DND-41 (cell line): ENCODE measurements at places on chromosomes 6 and 20.

DNA sequence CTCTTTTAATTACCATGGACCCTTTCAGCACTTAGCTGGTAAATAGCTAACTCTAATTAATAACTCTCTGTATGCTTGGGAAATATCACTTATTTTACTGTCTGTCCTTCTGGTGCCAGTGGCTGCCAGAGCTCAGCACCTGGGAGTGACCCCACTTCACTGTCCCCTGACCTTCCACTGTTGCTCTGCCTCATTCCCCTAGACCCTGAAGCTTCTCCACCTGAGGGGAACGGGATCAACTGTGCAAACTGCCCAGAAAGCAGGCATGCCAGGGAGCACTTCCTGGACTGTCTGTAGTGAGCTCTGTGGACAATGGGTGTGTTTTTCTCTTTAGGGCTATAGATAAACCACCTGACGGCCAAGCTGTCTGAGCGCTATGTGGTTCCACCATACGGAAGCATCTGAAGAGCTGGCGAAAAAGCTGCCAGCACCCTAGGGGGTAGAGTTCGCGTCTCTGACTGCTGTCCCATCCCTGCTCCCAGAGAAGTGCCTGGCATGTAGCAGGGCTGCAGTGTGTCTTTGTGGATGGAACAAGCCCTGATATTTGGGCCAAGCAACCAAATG, 106.3 kb upstream of the FOXA2 start:
- no peak for DNase-seq

DNA sequence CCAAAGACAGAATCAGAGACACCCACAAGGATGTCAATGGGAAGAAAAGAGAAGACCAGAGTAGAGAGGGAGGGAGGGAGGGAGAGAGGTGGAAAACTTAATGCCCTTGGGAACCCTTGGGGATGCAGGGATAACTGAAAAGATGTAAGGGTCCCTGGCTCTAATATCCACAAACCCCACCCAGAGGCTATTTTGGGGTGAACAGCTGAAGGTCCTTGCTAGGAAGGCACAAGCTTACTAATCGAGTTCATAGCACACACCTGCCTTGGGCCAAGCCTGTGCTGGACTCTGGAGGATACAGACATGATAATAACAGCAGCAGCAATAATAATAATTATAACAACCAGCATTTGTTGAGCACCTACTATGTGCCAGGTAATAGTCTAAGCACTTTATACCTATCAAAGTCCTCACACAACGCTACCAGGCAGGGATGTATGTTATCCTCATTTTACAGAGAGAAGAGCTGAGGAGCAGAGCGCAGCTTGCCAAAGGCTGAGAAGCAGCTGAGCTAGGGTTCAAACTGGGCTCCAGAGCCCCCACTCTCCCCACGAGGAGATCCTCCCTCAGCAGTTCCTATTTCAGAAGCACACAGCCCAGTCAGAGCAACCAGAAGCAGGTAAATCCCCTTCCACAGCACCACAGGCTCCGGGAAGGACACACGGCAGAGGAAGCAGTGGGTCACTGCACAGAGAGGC, 174.2 kb downstream of the ANKRD60 start:
- no peak for DNase-seq

DNA sequence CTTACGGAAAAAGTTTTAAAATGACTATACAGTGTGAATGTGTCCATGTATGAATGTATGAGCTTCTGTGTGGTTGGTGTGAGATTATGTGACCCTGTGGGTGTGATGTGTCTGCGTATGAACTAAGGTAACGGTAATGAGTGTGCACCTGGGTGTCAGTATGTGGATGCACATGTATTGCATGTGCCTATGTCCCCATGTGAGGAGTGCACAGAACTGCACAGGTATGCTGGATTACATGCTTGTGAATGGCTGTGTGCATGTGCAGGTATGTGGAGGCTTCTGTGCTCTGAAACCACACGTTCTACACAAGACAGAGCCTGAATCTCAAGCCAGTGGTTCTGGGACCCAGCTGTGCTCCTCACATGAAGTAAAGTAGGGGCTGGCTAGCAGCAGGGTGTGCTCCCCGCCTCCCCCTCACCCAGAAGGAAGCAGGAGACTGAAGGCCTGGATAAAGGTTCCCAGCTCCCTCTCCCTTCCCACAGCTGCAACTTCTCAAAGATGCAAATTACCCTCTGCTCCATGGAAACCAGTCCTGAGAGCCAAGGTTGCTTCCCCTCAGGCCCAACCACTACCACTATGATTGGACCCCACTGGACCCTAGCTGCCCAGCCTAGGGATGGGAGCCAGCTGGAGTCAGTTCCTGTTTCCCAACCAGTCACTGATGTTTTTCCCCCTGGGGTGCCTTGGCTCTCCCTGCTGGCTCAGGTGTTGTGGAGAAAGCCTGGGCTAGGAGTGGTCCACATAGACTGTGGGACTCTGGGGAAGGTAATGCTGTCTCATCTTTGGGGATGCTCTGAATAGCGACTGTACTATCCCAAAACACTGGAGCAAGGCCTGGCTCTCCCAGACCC, 24.8 kb upstream of the SPDEF start:
- no peak for DNase-seq

DNA sequence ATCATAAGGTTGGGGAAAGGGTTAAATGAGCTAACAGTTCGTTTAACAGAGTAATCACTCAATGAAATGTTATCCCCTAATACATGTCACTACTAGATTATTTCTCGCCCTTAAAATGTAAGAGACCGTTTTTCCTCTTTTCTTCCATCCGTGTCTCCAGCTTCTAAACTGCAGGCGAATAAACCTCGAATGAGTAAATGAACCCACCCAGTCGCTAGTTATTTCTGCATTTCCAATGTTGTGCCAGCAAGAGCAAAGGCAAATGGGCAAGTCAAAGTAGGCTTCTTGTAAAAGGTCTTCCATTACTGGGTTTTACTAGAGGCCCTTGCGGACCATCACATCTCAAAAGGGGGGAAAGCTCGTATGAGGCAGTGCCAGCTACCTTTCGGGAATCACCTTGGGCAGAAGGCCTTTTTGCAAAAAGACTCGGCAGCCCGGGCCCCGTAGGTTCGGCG, 400 bp upstream of the SMAP1 start:
- no peak for DNase-seq

- no peak for DNase-seq
Measured at GRCh38 chr20:34305333-34306230, 2.4 kb upstream of the AHCY start.

DNA sequence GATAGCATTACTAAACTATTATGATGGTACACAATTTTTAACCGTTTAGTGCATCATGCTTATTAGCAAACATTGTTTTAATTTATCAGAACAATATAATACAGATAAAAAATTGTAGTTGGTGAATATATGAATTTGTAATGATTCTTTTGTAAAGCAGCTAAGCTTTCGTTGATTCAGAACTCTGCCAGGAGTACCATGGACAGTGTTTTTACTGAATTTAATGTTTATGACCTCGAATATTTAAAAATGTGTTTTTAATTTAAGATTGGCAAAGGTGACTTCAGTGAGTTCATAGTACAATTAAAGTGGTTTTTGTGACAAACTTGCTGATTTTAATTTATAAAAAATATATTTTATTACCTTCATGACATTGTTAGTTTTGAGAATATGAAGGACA, 10.0 kb downstream of the AFDN start:
- no peak for DNase-seq

- no peak for DNase-seq
Measured at GRCh38 chr20:36620917-36621316, 15.3 kb downstream of the RAB5IF start.

- no peak for DNase-seq
Measured at GRCh38 chr20:58871533-58872102, 19.1 kb downstream of the GNAS start.

GRCh38 chr6:116672306-116672705, 3.7 kb upstream of the ZUP1 start:
- DNase-seq: no peak
